ENCODE measurements at places on chromosomes 3 and 15. TPM values are rescaled to one million over a fixed set of nuclear protein-coding genes. Genes with fewer than 3 reads are reported as not detected.

DNA sequence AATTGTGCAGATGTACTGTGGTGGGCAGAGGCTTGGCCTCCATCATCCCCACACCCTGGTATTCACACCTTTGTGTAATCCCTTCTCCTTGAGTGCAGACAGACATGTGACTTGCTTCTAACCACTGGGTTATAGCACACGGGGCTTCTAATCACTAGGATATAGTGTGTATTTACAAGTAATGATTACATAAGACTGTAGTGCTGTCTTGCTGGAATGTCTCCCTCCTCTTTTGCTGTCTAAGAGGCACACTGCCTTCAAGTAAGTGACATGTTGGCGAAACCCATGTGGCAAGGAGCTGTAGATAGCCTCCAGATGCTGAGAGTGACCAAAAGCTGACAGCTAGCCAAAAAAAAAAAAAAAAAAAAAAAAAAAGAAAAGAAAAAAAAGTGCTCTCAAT lies 542.7 kb upstream of the MDFIC2 start:
- no peak for DNase-seq

- DNase-seq, result no peak
These were observed 76.3 kb upstream of the COL8A1 start for GRCh38 chr3:99562138-99562537.

- no peak for DNase-seq
These were observed 1.1 kb downstream of the TBC1D2B start for GRCh38 chr15:78076231-78077052.

DNA sequence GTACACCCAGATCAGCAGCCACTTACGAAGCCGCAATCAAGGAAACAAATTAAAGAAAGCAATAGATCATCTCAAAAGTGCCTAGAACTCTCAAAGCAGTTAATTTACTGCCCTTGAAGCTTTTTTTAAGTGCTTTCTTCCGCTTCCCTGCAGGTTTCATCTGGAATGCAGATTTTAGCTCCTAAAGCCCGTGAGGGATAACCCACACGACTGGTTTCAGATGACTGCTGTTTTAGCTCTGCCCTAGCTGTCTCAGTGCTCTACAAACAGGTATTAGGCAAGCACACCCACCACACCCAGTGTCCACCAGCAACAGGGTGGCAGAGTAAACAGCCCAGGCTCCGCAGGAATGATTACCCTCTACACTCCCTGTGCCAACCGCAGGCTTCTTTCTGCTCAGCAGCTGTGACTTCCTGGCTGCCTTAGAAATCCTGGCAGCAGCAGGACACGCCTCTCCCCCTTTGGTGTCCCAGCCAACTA lies 126.0 kb downstream of the FMN1 start:
- DNase-seq, result no peak

GRCh38 chr15:40859206-40859851 lies 14.7 kb downstream of the RHOV start:
- no peak for DNase-seq

DNA sequence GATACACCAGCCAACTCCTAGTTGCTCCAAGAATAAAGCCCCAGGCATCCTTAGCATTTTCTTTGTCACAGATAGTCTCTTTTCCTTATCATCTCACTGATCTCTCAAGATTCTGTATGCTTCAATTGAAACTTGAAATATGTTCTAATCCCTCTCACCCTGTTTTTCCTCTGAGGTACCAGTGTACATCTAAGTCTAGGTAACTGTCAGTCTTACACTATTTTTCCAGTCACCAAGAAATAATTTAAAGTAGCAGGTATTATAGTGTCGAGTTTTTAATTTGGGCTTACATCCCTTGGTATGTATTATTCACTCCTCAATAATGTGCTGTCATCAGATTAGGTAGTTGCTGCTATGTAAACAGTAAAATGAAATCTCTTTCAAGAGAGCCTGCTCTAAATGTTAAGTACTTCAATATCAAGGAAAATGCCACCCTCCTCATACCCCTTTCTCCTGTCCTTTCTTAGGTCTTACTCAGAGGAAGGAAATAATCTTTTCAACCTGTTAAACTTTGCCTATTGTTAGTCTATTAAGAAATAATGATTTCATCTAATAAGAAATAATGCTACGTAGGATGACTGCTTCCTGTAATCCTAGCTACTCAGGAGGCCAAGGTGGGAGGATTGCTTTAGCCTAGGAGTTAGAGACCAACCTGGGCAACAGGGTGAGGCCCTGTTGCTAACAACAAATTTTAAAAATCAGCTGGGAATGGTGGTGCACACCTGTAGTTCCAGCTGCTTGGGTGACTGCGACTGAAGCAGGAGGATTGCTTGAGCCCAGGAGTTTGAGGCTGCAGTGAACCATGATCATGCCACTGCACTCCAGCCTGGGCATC lies 39.8 kb downstream of the TSC22D2 start:
- no peak for DNase-seq

DNA sequence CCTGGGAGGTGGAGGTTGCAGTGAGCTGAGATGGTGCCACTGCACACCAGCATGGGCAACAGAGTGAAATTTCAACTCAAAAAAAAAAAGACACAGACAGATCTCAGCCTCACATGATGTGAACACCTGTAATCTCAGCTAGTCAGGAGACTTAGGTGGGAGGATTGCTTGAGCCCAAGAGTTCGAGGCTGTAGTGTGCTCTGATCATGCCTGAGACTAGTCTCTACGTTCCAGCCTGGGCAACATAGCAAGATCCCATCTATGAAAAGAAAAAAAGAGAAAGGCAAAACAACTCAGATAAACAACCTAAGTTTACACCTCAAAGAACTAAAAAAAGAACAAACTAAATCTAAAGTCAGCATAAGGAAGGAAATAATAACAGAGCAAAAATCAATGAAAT lies 11.0 kb downstream of the SCAPER start:
- no peak for DNase-seq

DNA sequence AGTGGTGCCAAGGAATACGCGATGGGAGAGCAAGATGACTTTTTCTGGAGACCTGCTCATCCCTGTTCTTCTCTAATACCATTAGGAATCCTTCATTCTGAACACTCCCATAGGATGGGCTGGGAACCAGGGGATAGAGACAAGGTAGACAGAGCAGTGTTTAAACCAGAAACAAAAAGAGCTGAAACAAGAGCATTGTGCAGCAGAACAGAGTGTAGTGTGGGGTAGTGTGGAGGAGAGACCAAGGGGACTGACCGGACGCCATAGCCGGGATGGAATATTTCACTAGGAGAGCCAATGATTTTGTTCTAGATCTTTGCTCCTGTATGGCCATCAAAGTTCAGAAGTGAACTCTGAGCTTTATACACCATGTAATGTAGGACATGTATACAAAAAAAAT lies 15.6 kb downstream of the HCLS1 start:
- DNase-seq, result no peak

GRCh38 chr3:93934366-93935046 lies 39.2 kb downstream of the PROS1 start:
- DNase-seq, result no peak

- DNase-seq, result no peak
These were observed 85.3 kb upstream of the TNFAIP8L3 start for GRCh38 chr15:51180011-51180410.

DNA sequence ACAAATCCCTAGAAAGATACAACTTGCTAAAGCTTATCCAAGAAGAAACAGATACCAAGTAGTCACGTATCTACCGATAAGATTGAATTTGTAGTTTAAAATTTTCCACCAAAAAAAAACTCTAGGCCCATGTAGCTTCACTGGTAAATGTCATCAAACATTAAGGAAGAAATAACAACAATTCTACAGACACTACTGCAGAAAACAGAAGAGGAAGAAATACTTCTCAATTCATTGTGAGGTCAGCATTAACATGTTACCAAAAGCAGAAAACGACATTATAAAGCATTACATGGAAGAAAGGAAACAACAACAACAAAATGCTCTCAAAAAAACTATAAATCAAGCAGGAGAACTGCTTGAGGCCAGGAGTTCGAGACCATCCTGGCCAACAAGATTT lies 27.5 kb upstream of the TM4SF19 start:
- no peak for DNase-seq

DNA sequence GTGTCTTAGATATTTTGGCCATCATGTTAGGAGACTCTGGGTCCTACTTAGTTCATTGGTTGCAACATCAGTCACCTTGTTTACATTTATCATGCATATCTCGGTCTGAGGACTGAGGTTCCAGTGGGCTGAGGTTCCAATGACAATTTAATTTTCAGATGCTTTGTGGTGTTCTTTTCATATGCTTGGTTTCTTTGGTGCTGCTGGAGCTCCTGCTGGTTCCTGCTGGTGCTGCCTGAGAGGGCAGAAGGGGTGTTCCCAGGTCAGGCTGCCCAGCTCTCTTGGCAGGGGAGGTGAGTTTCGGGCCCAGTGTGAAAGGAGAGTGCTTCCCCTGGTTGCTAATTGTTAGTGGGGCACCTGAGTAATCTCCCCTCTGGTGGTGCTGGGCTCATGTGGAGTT lies 6.9 kb upstream of the KLHL40 start:
- no peak for DNase-seq

GRCh38 chr3:15795651-15796308 lies 2.0 kb downstream of the ANKRD28 start:
- DNase-seq, result no peak

DNA sequence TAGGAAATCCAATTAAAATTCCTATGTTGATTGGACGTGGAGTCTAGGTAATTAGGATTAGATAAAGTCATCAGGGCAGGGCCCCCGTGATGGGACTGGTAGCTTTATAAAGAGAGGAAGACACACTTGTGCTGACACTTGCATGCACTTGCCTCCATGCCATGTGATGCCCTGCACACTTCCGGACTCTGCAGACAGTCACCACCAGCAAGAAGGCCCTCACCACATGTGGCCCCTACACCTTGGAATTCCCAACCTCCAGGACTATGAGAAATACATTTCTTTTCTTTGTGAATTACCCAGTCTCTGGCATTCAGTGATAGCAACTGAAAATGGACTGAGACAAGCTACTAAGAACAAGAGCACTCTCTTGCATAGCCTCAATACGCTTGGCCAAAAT lies 90.6 kb downstream of the CRYGS start:
- DNase-seq, result no peak

DNA sequence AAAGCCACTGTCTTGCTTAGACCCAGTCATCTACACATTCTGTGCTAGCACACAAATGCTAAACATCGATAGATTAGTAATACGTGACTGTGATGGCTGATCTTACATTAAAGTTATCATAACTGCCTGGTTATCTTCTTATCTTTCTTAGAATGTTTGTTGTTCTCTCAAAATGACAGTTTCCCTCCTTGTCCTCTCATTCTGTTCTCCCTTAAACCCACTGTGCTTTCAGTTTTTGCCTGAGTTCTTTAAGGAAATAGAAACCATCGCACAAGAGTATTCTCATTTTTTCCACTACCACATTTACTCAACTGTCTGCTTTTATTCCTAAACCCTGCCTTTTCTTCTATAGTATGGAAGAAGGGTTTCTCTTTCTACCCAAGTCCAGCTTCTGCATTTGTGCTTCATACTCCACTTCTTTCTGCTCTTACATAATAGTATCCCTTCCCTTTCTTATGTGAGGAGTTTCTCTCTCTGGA lies 17.1 kb downstream of the STX19 start:
- DNase-seq, result no peak

DNA sequence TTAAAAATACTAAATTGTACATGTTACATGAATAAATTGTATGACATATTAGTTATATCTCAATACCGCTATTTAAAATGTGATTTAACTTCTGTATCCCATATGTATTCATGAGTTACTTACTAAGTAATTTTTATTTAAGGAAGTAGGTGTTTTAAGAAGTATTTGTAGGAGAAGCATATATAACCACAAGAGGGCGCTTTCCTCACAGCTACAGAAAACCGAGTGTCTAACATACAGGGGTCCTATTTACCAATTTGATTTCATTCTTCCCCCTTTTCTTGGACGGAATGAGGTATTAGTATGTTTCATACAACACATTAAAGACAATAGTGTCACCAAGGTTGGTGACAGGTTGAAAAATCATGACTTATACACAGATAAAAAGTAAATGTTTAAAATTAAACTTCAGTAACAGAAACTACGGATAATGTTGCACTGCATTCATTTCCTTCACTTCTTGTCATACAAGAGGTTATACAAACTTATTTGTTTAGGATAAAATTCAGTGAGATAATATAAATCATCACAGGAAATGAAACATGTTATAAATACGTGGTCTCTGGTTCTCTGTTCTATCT lies 253.6 kb downstream of the MAGI1 start:
- DNase-seq, result no peak

DNA sequence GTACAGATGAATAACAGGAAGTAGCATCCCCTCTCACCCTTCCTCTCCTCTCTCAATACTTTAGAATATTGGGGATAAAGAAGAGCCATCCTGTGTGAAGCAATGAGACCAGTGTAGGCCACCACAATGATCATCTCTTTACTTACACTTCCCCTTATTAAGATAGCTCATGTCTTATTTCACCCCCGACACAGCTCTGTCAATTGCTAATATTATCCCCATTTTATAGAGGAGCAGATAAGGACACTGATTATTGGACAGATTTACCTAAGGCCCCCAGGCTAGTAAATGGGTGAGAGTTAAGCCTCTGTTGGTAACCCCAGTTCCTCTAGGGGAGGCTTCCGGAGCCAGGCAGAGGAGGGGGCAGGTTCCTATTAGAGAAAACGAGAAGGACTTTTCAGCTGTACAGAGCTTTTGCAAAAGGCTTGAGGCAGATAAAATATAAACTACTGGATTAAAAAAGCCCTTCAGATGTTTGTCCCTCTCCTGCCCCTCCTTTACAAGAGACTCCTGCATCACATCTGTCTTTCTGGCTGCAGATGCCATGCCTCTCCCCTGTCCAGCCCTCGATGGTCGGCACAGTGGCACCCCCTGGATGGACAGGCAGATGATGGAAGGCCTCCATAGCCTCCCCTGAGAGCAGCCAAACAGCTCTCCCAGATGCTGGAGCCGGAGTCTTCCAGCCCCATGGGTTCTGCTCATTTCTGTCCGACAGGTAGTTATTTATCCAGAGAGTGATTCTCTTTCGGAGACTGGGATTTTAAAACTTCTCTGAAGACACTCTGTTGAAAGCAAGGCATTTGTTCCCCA lies 49.4 kb upstream of the LCTL start:
- no peak for DNase-seq

GRCh38 chr3:133928136-133928893 lies 32.6 kb upstream of the RAB6B start:
- DNase-seq, result no peak

- no peak for DNase-seq
These were observed 19.5 kb downstream of the SAMD7 start for GRCh38 chr3:169930843-169931242.

- DNase-seq, result no peak
These were observed 23.5 kb downstream of the B3GALNT1 start for GRCh38 chr3:161081633-161082032.

DNA sequence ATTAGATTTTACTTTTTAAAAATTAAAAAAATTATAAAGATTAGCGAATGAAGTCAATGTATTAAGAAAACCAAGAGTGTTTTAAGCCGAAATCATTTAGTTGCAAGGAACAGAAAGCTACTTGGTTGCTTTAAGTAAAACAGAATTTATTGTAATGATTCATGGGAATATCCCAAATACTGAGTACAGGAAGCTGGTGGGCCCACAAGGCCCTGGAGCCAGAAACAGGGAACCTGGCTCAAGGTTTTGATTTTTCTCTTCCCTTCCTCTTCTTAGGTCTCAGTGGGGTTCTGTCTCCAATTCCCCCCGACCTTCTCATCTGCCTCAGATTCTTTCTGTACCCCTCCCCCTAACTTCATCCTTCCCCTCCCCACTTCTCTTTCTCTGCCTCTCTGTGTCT lies 229.0 kb downstream of the TLE3 start:
- no peak for DNase-seq

The LEO1 gene
- polyA plus RNA-seq, result 12.7 TPM

The CATSPER2 gene
- polyA plus RNA-seq, result 0.82 TPM

The FGF7 gene
- 56.4 TPM for polyA plus RNA-seq

The PCOLCE2 gene
- polyA plus RNA-seq, result 82.8 TPM

The HTD2 gene
- 10.6 TPM for polyA plus RNA-seq

The HHATL gene
- polyA plus RNA-seq, result 0.08 TPM

The TUSC7 gene
- polyA plus RNA-seq, result not detected

The WDR53 gene
- 13.2 TPM for polyA plus RNA-seq

Data from urinary bladder (tissue), 4 donors.